Colonic mucosa (tissue), 4 donors: ENCODE measurements at places on chromosomes 3 and 15.
A peak's percentile ranks its signal among the peaks of the same experiment; 100 is the strongest.

- peak; percentile 41 for DNase-seq
- H3K27me3 ChIP-seq, result no peaks in the 10 kb centered on the region
- no peak overlapping the region for H3K27ac ChIP-seq
- H3K4me1 ChIP-seq, result no peaks in the 10 kb centered on the region
Observed at GRCh38 chr15:31867536-31868442, 162.5 kb upstream of the CHRNA7 start.

DNA sequence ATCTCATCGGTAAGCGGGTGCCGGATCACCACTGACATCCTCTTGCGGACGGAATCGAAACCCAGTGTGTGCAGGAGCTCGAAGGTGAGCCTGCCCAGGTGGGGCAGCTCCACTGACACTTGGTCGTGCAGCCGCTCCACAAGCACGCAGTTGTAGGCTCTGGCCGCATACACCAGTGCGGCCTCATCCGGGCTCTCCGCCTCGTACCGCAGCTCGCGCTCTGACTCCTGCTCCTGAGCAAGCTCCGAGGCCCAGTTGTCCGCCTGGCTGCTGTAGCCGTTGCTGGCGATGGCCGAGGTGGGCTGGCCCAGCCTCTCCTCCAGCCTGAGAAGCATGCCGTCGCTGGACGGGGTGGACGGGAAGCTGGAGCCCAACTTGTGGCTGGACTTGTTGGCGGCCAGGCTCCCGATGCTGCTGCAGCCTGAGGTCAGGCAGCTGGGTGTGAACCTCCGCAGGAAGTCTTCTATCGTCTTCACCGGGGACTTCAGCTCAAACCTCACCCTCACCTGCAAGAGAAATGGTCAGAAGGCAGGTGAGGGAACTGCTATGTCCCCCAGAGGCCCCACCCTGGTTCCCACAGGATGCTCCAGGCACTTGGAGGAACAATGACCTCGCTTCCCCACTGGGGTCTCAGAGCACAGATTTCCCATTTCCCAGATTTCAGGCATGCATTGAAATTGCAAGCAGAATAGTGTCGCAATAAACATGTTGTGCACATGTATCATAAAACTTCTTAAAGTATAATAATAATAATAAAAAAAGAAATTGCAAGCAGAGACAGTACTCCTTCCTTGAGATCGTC lies 149.2 kb downstream of the ATP10A start:
- H3K4me1 ChIP-seq, result no peaks in the 10 kb centered on the region
- no peak for DNase-seq
- no peaks in the 10 kb centered on the region for H3K36me3 ChIP-seq
- no peak overlapping the region for H3K4me3 ChIP-seq
- no peaks in the 10 kb centered on the region for H3K27me3 ChIP-seq

- no peaks in the 10 kb centered on the region for H3K36me3 ChIP-seq
- no peak for DNase-seq
- H3K4me1 ChIP-seq, result no peaks in the 10 kb centered on the region
- no peak overlapping the region for H3K4me3 ChIP-seq
Observed at GRCh38 chr15:52717481-52717880, 38.3 kb upstream of the ATOSA start.

GRCh38 chr15:75213768-75214221 lies 12.1 kb downstream of the C15orf39 start:
- H3K27ac ChIP-seq, result no peak overlapping the region
- H3K36me3 ChIP-seq, result peaks cover 17% of the 10 kb centered on the region
- no peak for DNase-seq
- no peaks in the 10 kb centered on the region for H3K4me1 ChIP-seq

- H3K27me3 ChIP-seq, result no peaks in the 10 kb centered on the region
- H3K27ac ChIP-seq, result no peak overlapping the region
- H3K4me1 ChIP-seq, result no peaks in the 10 kb centered on the region
- no peak for DNase-seq
Observed at GRCh38 chr3:58884453-58884852, 165.4 kb downstream of the CFAP20DC start.
